ENCODE measurements at places on chromosomes 16 and 17. TPM values are rescaled to one million over a fixed set of nuclear protein-coding genes. Genes with fewer than 3 reads are reported as not detected.

DNA sequence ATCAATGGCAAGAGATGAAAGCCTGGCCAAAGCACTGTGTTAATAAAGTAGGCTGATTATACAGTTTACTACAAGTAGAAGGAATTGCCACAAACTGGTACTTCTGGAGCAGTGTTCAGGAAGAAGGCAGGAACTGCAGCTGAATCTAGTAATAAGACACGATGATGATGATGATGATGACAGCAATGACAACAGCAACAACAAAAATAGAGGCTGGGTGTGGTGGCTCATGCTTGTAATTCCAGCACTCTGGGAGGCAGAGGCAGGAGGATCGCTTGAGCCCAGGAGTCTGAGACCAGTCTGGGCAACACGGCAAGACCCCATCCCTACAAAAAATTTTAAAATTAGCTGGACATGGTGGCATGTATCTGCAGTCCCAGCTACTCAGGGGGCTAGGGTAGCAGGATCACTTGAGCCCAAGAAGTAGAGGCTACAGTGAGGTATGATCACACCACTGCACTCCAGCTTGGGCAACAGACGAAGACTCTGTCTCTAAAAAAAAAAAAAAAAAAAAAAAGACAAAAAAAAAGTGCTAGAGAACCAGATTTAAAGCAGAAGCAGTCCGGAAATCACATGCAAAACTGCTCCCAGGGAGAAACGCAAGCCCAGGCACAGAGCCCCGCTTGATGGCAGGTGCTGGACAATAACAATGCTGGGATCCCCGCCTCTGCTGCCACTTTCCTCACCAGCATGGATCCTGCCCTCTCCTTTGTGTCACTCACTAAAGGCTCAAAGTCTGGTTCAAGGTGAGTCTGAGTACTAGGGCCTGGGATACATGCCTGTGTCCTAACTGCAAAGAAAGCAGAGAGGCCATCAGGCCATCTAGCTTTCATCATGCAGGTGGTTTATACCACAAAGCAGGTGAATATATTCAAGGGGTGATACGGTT is 44.8 kb downstream of the CPPED1 start:
- no peak overlapping the region for H3K27ac ChIP-seq
- no peaks in the 10 kb centered on the region for H3K27me3 ChIP-seq
- H3K4me1 ChIP-seq = no peaks in the 10 kb centered on the region
- no peak for DNase-seq
- peaks cover 2% of the 10 kb centered on the region for H3K36me3 ChIP-seq

- DNase-seq = no peak
- no peak overlapping the region for H3K27ac ChIP-seq
- peaks cover 10% of the 10 kb centered on the region for H3K4me1 ChIP-seq
Observed at GRCh38 chr17:4475463-4475862, 23.2 kb upstream of the SPNS2 start.

DNA sequence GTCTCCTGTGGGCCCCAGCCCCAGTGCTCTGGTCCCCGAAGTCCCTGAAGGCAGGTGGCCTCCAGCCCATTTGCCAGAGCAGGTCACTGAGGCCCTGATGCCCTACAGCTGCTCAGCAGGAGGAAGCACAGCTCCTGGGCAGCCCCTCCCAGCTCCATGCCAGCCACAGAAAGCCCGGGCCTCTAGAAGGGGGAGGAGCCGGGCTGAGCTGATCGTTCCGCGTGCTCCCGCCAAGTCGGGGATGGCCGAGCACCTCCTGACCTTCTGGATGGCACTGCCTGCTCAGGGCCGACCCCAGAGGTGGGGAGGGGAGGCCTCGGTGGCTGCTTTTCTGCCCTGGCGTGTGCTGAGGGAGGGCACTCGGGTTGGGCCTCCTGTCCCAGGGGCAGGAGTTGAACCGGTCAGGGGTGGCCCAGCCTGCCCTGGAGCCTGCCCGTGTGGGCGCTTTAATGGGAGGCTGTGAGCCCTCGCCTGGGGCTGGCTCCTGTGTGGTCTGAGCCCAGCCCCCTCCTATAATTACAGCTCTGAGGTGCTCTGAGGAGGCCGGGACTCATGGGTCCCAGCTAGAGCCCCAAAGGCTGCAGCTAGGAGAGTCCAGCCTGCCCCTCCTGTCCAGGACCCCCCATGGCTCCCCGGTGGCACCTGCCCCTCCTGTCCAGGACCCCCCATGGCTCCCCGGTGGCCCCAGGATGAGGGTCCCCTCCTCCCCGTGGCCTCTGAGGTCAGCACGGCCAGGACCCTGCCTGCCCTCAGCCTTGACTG is 29.7 kb downstream of the ZFPM1 start:
- no peaks in the 10 kb centered on the region for H3K36me3 ChIP-seq
- no peak for DNase-seq
- no peak overlapping the region for H3K4me3 ChIP-seq
- H3K27me3 ChIP-seq = no peaks in the 10 kb centered on the region

DNA sequence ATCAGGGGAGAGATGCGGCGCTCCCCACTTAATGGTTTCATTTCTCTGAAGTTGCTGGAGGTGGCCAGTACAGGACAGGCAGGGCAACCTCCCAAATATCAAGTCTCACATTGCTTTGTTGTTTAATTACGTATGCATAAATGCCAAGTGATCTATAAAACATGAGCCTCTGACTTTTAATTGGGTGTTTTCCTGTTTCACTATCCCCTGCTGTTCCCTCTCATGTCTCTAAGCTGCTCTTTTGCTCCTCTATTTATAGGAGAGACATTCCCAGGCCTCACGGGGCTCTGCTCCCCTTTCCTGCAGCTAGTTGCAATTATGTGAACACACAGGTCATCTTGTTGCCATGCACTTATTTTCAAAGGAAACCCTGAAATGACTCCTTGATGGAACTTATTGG is 1173.5 kb upstream of the GOT2 start:
- H3K36me3 ChIP-seq = no peaks in the 10 kb centered on the region
- H3K27me3 ChIP-seq = no peaks in the 10 kb centered on the region
- no peak for DNase-seq
- no peak overlapping the region for H3K4me3 ChIP-seq
- no peak overlapping the region for H3K27ac ChIP-seq

GRCh38 chr16:6643080-6643686 is 689.5 kb upstream of the RBFOX1 start:
- peak; percentile 37 for DNase-seq
- H3K4me1 ChIP-seq = peaks cover 2% of the 10 kb centered on the region
- H3K36me3 ChIP-seq = no peaks in the 10 kb centered on the region
- H3K27me3 ChIP-seq = peaks cover 5% of the 10 kb centered on the region
- no peak overlapping the region for H3K27ac ChIP-seq
- H3K4me3 ChIP-seq = no peak overlapping the region

DNA sequence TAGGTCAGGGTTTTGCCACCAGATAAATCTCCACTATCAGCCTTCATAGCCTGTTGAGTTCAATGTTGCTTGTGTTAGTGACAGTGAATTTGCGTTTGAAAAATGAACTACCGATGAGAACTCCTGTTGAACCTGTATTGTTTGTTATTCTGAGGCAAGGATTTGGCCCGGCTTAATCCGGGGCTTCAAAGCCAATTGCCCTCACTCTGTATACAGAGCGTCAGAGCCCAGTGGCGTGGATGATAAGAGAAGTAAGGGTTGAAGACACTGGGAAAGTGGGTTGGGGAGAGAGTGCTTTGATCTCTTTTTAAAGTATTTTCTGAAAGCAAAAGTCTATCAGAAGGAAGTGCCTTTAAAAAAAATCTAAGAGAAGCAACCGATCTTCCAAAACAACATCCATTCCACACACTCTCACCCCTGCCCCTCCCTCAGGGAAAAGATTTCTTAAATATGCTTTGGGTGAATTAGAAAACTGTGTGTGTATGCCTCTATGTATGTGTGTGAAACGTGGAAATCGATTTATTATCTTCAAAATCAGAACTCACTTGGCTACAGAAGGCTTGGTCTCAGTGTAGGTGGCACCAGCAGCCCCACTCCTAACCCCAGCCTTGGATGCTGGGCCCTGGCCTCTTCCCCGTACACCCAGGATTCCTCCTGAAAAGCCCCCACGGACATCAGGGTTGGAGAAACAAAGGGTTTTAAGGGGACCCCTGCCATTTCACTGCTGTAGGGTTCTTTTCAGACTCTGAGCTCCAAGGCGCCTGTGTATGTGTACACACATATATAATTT is 8.8 kb downstream of the TBX4 start:
- peaks cover 20% of the 10 kb centered on the region for H3K4me1 ChIP-seq
- no peak for DNase-seq
- no peak overlapping the region for H3K27ac ChIP-seq
- H3K36me3 ChIP-seq = no peaks in the 10 kb centered on the region

GRCh38 chr17:43840814-43841213 is 6.2 kb upstream of the CD300LG start:
- DNase-seq = no peak
- no peaks in the 10 kb centered on the region for H3K36me3 ChIP-seq
- H3K27ac ChIP-seq = no peak overlapping the region
- no peak overlapping the region for H3K4me3 ChIP-seq
- H3K27me3 ChIP-seq = peaks cover 35% of the 10 kb centered on the region

DNA sequence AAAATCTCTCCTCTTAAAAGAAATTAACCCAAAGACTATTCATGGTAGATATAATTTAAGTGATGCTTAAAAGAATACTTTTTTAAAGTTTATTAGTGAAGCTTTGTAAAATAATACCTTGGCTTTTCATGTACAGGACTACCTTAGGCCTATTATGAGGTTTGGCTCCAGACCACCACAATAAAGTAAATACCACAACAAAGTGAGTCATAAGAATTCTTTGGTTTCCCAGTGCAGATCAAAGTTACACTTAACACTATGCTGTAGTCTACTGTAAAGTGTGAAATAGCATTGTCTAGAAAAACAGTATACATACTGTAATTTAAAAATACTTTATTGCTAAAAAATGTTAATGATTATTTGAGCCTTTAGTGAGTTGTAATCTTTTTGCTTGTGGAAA is 31.7 kb downstream of the CLTC start:
- H3K36me3 ChIP-seq = peaks cover 35% of the 10 kb centered on the region
- H3K4me1 ChIP-seq = peaks cover 33% of the 10 kb centered on the region
- no peak overlapping the region for H3K4me3 ChIP-seq
- no peak overlapping the region for H3K27ac ChIP-seq
- H3K27me3 ChIP-seq = no peaks in the 10 kb centered on the region

SLC35G6 gene
- total RNA-seq = not detected

- peak overlapping the region; percentile 69 for H3K27ac ChIP-seq
- peaks cover 76% of the 10 kb centered on the region for H3K36me3 ChIP-seq
- peaks cover 36% of the 10 kb centered on the region for H3K4me1 ChIP-seq
- peak overlapping the region; percentile 68 for H3K4me3 ChIP-seq
Observed at GRCh38 chr17:42337442-42337841, 49.1 kb downstream of the STAT5A start.

- DNase-seq = no peak
- peaks cover 63% of the 10 kb centered on the region for H3K4me1 ChIP-seq
- peak overlapping the region; percentile 78 for H3K4me3 ChIP-seq
- no peaks in the 10 kb centered on the region for H3K27me3 ChIP-seq
Observed at GRCh38 chr17:77364381-77364911, 223.7 kb downstream of the SEC14L1 start.

MBTPS1 gene
- total RNA-seq = 150 TPM

GRCh38 chr16:69726313-69727060 is at the start of gene NQO1:
NQO1 (minus strand) TSS chr16:69726560; CDS start chr16:69726439, 121 bp downstream.
- no peaks in the 10 kb centered on the region for H3K36me3 ChIP-seq
- peak; percentile 80 for DNase-seq
- H3K27ac ChIP-seq = peak within 1 kb of the TSS; percentile 97
- peak within 1 kb of the TSS; percentile 95 for H3K4me3 ChIP-seq
- H3K4me1 ChIP-seq = peaks cover 27% of the 10 kb centered on the region
- no peaks in the 10 kb centered on the region for H3K27me3 ChIP-seq

GRCh38 chr17:2123375-2124251 is 68.7 kb downstream of the HIC1 start:
- H3K27me3 ChIP-seq = no peaks in the 10 kb centered on the region
- peaks cover 5% of the 10 kb centered on the region for H3K36me3 ChIP-seq
- peaks cover 29% of the 10 kb centered on the region for H3K4me1 ChIP-seq
- H3K27ac ChIP-seq = peak overlapping the region; percentile 17
- DNase-seq = no peak

Measured in naive thymus-derived CD8-positive, alpha-beta T cell (primary cell).